Prostate gland (tissue), 2 donors: ENCODE measurements at places on chromosomes 3 and 15.

DNA sequence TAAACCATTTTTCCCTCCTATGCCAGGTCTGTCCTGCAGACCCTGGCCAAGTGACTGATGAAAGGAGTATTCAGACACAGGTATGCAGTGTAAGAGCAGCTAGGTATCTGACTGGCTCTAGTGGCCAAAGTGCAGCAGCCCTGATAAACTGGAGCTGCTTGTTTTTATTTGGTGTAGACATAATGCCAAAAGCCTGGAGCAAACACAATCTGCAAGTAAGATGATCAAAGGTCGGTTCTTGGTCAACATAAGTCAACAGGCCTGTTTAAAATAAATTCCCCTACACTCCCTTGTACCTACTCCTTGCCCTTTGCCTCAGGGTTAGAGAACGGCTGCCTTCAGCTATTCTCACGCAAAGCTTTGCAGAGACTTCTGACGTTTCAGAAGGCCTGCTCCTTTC is 1003.1 kb downstream of the ZPLD1 start:
- no peak for DNase-seq

DNA sequence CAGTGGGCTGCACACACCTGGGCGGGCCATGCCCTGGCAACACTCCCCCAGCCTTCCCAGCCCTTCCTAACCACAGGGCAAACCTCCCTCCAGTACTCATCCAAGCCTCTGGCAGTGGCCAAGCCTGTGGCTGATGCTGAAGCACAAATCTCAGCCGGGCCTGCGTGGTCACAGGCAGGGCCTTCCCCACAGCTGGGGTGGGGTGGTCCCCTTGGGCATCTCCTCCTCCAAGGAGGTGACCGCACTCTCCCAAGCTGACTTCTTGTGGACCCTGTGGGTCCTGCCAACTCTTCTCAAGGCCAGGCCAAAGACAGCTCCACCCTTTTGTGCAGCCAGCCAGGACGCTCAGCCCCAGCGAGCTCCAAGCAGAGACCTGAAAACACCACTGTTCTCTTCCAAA is 21.4 kb downstream of the GRAMD2A start:
- no peak for DNase-seq

DNA sequence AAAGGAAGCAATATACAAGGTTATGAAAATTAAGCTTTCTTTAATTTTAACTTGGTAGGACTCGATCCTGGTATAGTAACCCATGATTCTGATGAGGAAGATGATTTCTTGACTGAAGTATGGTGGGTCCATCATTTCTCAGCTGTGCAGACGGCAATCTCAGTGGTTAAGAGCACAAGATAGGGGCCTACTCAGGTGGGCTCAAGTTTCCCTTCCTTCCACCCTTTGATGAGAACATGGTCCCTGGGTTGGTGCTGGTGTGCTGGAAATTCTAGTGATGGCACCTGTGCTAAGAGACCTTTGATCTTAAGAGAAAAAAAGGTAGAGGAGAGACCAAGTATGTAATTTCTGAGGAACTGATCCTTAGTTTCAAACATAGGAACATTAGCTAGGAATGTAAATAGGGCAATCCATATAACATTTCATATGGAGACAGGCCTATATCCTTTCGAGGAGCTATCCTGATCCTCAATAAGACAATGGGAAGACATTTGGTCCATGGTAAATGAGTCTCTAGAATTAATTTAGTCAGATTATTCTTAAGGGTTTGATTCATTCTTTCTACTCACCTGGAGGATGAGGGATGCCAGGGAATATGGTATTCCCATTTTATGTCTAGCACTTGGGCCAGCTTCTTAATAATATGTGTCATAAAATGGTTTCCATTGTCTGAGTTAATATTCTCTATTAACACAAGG is 104.5 kb upstream of the NECTIN3 start:
- DNase-seq = no peak

GRCh38 chr15:67917636-67918035 is 77.8 kb upstream of the RNU6-1 start:
- DNase-seq = no peak

DNA sequence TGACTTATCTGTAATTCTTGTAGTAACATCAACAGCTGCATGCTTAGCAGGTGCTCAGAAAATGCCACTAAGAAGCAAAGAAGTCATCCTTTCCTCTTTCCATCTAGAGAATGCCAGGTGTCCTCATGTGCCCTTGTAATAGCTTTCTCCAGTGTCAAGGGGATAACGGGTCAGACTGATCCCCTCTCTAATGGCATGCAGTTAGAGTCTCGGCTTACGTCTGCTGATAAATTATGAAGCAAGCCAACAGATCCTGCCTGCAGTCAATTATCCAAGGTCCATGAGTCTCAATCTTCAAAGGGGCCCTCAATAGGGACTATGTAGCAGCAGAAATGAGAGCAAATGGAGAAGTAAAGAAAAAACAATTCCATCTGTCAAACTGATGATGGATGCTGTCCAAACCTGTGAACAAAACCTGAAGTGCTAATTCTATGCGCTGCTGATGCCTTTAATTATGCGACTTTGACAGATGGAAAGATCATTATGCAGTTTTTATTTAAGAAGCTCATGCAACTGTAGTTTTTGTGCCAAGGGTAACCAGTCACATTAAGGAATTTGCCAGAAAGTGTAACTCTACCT is 162.8 kb upstream of the PEX5L start:
- no peak for DNase-seq

DNA sequence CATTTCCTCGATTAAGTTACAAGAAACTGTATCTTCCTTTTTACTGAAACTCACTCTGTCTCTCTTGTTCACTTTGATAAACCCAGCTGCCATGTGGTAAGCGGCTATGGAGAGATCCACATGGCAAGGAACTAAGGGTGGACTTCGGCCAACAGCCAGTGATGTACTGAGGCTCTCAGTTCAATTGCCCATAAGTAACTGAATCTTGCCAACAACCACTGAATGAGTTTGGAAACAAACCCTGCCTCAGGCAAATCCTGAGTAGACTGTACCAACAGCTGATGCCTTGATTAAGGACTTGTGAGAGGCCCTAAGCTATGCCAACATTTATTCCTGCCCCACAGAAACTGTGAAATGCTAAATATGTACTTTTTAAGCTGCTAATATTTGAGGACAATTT is 433.5 kb downstream of the PLOD2 start:
- DNase-seq = no peak

- DNase-seq = no peak
Measured at GRCh38 chr15:27864086-27864485, 235.0 kb downstream of the OCA2 start.
